SK-N-DZ (cell line): ENCODE measurements at places on chromosomes 13 and 19.
A peak's percentile ranks its signal among the peaks of the same experiment; 100 is the strongest.

DNA sequence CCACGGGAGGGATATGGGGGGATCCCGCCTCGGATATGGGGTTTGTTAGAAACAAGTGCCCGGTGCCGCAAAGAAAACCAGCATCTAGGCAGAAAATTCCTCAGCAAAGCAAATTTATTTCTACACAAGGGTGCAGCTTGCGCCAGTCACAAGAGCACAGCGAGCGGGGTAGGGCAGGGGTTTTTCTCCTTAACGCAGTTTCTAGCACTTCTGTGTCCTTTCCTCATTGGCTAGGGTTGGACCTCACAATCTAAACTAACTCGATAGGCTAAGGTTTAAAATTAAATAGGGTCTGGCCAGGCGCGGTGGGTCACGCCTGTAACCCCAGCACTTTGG is 595 bp downstream of the ZNF440 start:
- peak; percentile 30 for DNase-seq

DNA sequence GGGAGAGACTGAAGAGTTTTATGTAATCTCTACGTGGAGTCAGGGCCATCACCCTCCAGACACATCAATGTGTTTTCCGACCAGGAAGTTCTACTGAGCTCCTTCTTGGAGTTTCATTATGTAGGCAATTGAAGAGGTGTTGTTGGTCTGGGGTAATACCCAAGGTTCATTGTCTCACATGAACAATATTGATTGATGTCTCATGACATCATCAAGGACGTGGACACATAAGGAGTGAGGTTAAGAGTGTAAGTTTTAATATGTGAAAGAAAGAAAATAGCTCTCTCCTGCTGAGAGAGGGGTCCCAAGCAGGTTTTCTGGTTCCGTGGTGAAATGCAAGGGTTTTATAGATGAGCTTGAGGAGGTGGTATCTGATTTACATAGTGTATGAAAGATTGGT is 280.7 kb upstream of the MIR17HG start:
- DNase-seq: no peak

GRCh38 chr19:35702223-35703012 is 1.9 kb upstream of the ZBTB32 start:
- DNase-seq: peak; percentile 98

- DNase-seq: peak; percentile 87
These were observed 8.3 kb upstream of the PNMA8B start for GRCh38 chr19:46503848-46504453.

- DNase-seq: no peak
These were observed 6.5 kb downstream of the NKPD1 start for GRCh38 chr19:45154064-45154827.

DNA sequence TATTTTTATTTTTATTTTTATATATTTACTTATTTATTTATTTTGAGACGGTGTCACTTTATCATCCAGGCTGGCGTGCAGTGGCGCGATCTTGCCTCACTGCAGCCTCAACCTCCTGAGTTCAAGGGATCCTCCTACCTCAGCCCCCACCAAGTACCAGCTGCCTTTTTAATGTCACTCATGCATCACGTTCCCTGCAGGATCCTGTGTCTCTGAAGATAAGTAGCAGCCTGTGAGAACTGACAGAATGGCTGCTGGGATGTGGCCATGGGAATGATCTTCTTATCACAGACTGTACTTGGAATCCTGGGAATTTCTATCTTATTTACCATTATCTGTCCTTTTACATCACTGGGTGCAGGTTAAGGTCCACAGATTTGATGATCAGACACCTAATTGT is 9.2 kb upstream of the ZNF761 start:
- peak; percentile 5 for DNase-seq

GRCh38 chr19:19342086-19343015 is 21.7 kb downstream of the MAU2 start:
- DNase-seq: peak; percentile 62

- DNase-seq: no peak
These were observed 13.3 kb downstream of the SLC25A42 start for GRCh38 chr19:19077103-19077502.

GRCh38 chr13:24242100-24242499 is 67.3 kb upstream of the C1QTNF9 start:
- no peak for DNase-seq

DNA sequence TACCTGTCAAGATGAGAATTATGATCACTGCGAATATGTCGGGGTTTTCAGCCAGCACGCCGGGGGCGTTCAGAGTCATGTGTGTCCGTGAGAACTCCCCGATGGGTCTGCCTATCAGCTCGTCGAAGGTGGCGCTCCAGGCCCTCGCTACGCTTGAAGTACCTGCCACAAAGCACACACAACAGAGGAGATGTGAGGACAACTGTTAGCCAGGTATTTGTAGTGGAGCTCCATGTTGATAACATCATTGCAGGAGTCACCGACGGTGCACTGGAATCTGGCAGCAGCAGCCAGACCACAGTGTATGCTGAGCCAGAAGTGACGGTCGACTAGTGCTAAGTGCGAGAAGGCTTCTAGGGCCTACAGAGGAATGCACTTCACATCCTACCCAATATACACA is 62.7 kb downstream of the SLC7A1 start:
- DNase-seq: no peak

GRCh38 chr19:11538232-11539036 is at the start of gene CNN1:
TSS of gene CNN1 (plus strand) at chr19:11538851. CDS start at chr19:11538928, 77 bp downstream.
- peak; percentile 70 for DNase-seq

DNA sequence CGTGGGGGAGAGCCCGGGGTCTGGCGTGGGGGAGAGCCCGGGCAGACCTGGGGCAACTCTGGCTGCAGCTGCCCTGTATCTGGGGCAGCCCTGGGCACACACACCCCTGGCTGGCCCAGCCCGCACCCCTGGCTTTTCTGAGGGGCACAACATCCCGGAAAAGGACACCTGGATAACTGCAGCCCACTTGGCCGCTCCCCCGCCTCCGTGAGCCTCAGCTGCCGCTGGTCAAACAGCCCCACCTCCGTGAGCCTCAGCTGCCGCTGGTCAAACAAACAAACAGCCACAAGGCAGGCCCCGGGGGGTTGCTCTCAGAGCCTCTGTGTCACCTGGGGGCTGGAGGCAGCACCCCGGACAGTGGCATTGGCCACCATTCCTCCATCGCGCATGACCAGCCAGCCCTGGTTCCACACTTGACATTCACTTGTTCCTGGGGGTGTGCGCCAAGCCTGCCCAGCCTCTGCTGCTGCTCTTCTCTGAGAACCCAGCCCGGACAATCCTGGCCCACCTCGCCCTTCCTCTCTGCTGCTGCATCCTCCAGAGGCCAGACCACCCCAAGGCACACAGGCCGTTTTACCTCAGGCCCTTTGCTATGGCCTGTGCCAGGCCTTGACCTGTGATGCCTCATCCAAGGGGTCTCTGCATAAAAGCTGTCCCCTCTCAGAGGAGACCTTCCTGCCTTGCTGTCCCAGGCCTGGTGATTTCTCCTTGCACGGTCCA is 19.9 kb downstream of the CEBPG start:
- DNase-seq: no peak

- no peak for DNase-seq
These were observed 19.8 kb downstream of the RBM26 start for GRCh38 chr13:79386125-79386826.

- no peak for DNase-seq
These were observed 523.2 kb downstream of the KLF12 start for GRCh38 chr13:73610799-73611592.

- DNase-seq: no peak
These were observed 17.2 kb downstream of the BRD4 start for GRCh38 chr19:15315101-15315500.

- DNase-seq: peak; percentile 98
These were observed at the start of gene EIF3K for GRCh38 chr19:38618590-38619360. TSS of gene EIF3K (plus strand) at chr19:38619188. CDS start at chr19:38619269, 81 bp downstream.

DNA sequence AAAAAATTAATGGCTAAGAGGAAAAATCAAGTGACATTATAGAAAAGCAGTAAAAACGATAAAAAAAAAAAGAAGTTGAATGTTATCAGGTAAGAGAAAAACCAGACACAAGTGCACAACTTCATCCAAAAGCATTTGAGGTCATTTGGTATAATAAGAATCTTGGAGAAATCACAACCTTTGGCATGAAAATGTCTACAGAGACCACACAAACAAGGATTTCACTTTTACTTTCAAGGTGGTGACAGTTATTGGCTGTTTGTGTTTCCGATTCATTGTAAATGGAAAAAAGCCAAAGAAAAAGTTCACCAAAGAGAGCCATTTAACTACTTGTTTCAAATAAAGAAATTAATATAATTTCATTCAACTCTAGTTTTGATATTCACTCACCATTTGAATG is 1193.5 kb downstream of the PCDH9 start:
- no peak for DNase-seq
